ENCODE measurements at places on chromosomes 2 and 18.

DNA sequence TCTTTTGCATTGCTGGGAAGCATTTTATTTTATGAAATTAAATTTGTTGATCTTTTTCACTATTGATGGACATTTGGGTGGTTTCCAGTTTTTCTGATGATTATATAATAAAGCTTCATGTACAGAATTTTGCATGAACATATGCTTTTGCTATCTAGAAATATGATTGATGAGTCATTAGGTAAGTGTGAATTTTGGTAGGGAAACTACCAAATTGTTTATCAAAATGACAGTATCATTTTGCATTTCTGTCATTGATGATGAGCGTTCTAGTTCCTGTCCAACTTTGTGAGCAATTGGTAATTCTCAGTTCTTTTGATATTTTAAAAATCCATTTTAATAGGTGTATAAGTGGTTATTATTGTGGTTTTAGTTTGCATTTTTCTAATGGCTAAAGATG lies 67.7 kb downstream of the TAF4B start:
- DNase-seq, result no peak

GRCh38 chr18:3725115-3725514 lies 275.1 kb downstream of the TGIF1 start:
- DNase-seq, result no peak

DNA sequence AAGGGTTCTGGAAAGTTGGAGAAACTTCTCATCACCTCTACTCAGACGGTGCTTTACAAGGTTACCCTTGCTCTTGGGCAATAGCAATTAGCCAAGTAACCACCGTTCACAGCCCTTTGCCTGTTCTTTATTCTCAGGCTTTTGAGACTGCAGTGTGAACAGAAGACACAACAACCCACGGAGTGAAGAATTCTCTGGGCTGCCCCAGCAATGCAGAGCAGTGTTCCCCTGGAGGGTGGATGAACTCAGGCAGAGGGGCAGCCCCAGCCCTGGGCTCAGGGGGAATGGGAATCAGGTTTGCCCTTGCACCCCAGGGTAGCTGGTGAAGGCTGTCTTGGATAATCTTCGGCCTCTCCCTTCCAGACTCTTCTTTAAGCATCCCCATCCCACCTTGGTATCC lies 69.1 kb downstream of the MCFD2 start:
- no peak for DNase-seq

DNA sequence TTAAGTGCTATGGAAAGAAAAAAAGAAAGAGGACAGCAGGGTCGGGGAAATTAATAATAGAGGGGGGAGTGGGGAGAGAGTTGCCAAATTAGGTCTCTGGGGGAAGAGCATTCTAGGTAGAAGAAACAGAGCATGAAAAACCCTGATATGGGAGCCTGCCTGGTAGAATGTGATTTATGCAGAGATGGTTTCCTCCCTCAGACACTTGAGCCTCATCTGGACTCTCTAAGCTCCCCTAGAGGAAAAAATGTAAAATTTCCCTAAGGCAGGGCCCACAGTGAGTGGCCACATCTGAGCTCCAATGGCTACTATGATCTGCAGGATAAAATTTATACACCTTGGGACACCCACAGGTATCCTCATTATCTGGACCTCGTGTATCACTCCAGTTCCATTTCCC lies 20.6 kb upstream of the EPAS1 start:
- DNase-seq, result no peak

GRCh38 chr2:135256531-135257260 lies 204.6 kb downstream of the RAB3GAP1 start:
- DNase-seq, result no peak

DNA sequence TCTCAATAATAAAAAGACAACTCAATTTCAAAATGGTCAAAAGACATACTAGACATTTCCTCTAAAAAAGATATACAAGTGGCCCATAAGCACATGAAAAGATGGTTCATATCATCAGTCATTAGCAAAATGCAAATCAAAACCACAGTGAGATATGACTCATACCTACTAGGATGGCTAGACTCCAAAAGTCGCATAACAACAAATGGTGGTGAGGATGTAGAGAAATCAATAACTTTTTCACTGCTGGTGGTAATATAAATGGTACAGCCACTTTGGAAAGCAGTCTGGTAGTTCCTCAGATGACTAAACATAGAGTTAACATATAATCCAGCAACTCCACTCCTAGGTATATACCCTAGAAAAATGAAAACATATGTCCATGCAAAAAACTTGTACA lies 242.3 kb upstream of the NOL4 start:
- DNase-seq, result no peak

- no peak for DNase-seq
These were observed 485 bp upstream of the GALNT3 start for GRCh38 chr2:165794536-165794928.

DNA sequence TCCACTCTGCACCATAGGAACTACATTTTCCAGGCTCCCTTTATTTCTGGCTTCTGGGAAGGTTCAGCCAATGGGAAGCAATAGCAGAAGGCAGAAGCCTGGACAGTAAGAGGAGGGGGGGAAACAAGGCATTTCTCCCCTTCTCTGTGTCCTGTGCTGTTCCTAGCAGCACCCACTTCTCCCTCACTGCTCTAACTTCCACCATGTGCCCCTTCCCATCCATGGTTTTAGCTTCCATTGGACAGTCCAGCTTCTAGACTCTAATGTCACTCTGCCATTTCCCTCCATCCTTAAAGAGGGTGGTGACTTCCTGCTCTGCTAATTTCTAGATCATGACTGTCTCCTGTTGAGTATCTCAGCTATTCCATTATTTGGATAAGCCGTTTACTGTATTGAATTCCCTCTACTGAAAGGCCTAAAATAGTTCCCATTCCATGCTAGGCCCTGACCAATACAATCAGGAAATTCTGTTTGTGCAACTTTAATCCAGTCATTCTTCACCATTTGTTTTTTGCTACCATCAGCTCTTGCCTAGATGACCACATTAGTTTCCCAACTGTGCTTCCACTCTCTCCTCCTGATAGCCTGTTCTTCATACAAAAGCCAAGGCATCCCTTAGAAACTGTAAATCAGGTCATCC lies 20.8 kb upstream of the LYPD1 start:
- DNase-seq, result no peak

GRCh38 chr2:32430804-32431203 lies 74.0 kb downstream of the BIRC6 start:
- no peak for DNase-seq

DNA sequence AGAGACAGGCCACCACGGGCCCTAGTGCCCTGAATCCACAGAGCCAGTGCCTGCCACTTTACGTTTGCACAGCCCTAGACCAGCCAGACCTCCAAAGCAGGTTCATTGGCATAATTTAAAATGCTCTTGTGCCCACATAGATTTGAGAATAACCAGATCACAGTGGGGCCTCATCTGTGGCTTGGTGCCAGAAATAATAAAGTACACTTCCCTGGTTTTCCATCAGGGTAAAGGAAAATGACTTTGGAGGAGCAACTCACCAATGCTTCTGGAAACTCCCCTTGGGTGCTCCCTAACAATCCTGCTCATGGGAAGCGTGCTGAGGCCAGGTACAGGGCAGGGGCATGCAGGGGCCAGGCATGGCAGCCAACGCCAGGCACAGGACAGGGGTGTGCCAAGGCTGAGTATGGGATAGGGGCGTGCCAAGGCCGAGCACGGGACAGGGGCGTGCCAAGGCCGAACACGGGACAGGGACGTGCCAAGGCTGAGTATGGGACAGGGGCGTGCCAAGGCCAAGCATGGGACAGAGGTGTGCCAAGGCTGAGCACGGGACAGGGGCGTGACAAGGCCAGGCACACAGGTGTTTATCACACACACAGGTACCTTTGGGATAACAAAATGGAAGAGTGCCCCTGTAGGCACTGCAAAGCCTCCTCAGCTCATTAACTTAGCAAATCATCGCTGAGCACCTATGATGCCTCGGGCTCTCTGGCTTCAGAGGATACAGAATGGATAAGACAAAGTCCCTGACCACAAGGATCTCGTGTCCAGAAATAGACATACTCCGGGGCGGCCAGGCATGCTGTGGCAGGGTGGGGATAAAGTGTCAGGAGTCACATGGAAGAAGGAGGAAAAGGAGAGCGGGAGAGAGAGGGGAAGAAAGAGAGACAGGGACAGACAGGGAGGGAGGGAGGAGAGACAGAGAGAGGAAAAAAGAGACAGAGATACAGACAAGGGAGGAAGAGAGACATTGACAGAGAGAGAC lies 334.7 kb downstream of the EIPR1 start:
- no peak for DNase-seq

DNA sequence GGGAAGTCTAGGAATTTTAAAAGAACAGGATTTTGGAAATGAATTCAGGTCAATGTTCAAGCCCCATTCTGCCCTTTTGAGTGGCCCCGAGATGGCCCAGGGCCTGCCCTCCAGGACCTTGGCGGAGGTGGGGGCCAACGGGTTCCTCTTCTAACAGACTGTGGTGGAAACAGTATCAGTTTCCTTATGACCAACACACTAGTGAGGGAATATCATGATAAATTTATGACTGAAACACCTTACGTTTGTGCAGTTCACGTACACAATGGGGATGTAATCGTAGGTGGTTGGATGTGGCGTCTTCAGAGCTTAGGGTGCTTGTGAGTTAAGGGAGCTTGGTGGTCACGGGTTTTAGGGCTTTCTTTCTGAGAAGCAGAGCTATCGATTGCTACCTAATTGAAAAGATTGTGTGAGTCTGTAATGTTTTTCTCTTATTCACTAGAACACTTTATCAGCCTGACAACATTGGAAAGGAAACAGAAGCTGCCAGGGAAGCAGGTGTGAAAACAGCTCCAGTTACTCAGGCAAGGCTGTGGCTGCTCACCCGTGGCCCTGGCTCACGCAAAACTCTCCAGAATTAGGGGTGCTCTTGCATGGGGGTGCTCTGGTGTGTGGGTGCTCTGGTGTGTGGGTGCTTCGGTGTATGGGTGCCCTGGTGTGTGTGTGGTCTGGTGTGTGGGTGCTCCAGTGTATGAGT lies 165.3 kb downstream of the SNTG2 start:
- DNase-seq, result no peak

GRCh38 chr2:132678483-132678882 lies 8.5 kb upstream of the LYPD1 start:
- DNase-seq, result no peak

GRCh38 chr18:78914249-78914935 lies 65.2 kb upstream of the SALL3 start:
- DNase-seq, result no peak
